HFF-Myc (cell line): ENCODE measurements at places on chromosomes 7 and 10.

- no peak for DNase-seq
Measured at GRCh38 chr7:112069879-112070321, 136.3 kb downstream of the DOCK4 start.

- no peak for DNase-seq
Measured at GRCh38 chr7:158587162-158588084, at the start of gene PTPRN2. Gene PTPRN2 (minus strand): TSS chr7:158587823.

DNA sequence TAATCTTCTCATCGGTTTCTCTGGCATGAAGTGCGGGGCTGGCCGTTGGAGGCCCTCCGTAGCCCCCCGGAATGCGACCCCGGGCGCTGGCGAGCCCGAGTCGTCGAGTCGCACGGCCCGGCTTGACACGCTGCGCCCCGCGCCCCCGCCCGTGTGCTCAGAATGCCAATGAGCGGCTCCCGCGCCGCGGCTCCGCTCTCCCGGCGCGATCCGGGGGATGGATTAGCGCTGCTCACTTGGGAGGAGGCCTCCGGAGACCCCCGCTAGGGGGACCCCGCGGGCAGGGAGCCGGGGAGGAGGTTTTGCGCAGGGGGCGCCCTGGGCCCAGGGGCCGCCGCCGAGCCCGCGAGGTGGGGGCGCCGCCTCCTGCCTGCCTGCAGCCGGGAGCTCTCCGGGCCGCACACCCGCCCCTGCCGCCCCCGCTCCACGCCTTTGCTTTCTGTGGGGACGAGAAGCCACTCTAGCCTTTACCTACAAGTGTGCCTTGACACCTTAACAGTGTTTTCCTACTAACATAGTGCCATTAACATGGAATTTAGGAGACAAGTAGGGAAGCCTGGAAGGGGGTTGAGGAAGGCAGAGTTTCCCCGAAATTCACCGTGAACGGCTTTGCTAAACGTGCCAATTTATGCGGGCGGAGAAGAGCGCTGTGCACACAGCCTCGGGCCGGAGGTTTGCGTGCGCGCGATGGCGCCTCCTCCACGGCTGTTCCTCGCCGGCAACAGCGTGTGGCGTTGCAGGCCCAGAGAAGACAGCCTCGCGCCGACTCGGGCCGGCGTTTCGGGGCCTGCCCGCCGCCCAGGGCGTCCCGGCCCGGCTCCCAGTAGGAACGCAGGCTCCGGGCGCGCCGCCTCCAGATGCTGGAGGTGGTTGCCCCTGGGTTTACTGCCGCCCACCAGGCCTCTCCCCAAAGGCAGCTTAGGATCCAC lies 7.1 kb downstream of the SHH start:
- no peak for DNase-seq

DNA sequence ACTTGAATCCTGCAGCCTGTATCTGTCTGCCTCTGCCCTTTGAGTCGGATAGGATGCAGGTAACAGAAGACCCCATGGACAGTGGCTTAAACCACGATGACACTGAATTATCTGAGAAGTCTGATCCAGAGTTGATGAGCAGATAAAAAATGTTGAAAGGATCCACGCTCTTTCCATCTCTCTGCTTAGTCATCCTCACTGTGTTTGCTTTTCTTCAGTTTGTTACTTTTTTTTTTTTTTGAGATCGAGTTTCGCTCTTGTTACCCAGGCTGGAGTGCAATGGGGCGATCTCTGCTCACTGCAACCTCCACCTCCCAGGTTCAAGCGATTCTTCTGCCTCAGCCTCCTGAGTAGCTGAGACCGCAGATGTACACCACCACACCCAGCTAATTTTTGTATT lies 36.9 kb upstream of the GOLGA7B start:
- DNase-seq: no peak

DNA sequence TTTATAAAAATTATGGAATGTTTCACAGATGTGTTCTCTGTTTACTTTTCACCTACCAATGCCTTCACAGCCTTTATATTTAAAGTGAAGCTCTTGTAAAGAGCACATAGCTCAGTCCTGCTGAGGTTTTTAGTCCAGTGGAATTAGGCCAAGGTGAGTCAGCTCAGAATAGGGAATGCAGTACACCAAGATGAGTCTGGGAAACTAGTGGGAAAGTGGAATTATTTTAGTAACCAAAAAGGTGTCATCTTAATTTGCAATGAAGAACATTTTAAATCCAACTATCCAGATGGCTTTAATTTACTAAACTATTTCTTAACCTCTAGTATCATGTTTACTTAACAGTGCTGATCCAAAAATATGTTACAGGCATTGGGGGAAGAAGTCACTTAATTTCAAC lies 236.3 kb upstream of the CTBP2 start:
- DNase-seq: peak; percentile 26

- DNase-seq: no peak
Measured at GRCh38 chr7:31028417-31028992, 23.6 kb upstream of the ADCYAP1R1 start.

- no peak for DNase-seq
Measured at GRCh38 chr7:107039199-107039900, 5.2 kb upstream of the PRKAR2B start.

DNA sequence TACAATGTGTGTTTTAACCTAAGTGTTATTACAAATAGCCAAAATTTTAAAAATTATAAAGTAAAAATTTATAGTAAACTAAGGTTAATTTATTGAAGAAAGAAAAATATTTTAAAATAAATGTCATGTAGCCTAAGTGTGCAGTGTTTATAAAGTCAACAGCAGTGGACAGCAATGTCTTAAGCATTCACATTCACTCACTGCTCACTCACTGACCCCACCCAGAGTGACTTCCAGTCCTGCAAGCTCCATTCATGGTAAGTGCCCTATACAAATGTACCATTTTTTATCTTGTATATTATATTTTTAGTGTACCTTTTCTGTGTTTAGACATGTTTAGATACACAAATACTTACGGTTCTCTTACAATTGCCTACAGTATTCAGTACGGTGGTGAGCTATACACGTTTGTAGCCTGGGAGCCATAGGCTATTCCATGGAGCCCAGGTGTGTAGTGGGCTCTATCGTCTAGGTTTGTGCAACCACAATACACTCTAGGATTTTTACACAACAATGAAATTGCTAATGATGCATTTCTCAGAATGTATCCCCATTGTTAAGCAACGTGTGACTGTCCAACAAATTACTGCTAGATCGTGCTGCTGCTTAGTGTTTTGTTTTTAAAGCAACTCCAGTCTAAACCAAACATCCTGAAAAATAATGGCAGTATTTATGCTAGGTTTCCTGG lies 108.9 kb upstream of the NAMPT start:
- no peak for DNase-seq

GRCh38 chr7:154167051-154167450 lies 114.9 kb downstream of the DPP6 start:
- no peak for DNase-seq

DNA sequence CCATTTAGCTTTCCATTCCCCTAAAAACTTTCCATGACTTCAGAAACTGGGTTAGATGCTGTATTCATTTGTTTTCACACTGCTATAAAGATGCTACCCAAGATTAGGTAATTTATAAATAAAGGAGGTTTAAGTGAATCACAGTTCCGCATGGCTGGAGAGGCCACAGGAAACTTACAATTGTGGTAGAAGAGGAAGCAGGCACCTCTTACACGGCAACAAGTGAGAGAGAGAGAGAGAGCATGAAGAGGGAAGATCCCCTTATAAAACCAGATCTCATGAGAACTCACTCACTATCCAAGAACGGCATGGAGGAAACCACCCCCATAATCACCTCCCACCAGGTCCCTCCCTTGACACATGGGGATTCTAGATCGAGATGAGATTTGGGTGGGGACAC lies 336.8 kb downstream of the TFEC start:
- DNase-seq: no peak

DNA sequence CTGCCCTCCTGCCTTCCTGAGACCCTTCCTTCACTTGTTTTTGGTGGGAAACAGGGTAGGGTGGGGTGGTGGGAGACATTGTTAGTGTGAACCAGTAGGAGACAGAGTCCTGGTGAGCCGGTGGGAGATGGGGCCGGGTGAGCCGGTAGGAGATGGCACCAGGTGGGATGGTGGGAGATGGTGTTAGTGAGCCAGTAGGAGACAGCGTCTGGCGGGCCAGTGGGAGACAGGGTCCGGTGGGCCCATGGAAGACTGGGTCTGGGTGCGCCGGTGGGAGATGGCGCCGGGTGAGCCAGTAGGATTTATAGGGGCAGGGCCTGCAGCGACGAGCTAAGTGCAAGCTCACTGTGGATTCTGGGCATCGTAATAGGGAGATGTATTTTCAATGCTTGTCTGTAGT lies 116.8 kb downstream of the TRRAP start:
- DNase-seq: no peak

DNA sequence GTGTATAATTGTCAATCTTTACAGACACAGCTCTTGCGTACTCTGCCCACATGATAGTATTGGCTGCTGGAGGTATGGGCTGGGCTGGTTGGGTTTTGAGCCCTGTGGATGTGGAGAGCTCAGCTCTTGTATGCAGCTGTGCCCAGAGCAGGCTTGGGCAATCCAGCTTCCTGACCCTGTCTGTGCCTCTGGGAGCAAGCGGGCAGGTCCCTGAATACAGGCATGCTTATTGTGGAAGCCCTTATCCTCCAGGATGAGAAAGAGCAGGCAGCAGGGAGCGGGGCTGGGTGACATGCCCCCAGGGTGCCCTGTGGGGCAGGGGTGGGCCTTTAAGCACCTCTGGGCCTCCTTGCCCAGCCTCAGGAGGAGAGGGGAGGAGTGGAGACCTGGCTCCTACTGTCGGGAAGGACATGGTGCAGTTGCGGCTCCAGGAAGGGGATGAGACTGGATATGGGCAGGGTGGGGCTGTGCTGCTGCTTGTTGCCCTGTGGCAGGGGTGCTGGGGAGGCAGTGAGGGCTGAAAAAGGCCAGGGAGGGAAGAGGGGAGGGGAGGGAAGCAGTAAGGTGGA lies 32.7 kb upstream of the SH2D4B start:
- no peak for DNase-seq

DNA sequence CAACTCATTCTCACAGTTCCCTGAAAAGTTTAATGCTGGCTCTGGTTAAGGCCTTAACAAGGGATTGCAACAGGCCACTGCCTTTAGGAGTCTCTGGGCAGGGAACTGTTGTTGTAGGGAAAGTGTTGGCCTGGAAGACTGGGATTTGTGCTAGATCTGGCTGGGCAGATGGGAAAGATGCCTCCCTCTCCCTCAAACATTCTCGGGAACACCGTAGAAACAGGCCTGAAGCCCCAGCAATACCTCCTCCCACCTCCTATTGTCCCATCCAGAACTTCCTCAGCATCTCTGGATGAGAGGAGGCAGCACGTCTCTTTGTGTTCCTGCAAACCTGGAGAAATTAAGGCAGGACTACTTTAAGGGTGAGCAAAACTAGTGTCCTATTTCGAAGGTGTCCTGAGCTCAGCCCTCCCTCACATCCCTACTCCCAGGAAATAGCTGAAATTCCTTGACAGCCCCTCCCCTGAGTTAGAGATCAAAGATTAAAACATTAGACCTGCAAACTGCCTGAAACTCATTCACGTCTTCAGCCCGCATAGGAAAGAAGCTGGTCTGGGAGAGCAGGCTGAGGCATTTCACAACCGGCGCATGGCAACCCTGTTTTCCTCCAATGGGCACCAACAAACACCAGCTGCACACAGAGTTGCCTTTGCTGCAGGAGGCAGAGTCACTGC lies 10.9 kb upstream of the MAP3K8 start:
- DNase-seq: no peak

DNA sequence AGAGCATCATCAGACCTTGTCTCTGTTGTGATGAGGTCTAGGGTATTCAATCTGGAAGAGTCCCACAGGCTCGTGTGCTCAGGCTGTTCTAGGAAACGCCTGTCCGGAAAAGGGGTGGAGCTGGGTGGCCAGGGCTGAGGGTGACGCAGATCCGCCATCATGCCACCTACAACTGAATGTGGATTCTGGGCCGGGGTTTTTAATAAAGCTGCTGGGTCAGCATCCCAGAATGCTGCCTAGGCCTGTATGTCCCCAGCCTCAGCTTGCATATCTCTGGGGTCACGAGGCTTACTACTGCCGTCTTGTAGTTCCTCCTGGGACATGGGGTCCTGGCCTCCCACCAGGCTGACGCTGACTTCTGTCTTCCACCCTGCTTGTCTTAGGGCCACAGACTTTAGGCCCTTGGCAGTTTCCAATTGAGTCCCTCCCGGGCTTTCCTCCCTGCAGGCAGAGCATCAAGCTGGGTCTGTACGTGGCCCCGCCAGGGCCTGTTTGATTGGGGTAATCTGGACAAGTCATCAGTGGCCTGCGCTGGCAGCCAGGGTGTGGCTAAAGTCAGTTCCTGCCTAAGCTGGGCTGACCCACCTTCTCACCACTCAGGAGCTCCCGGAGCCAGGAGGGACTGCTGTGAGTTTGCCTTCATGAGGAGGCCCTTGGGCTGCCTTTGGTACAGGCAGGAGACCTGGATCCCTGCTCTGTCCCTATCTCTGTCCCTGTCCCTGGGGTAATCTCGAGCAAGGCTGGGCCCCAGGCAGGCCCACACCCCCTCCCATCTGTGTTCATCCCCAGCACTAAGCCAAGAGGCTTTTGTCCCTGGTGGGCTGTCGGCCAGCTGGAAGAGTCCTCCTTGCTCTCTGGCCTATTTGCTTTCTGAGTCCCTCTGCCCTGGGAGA lies 79.9 kb downstream of the ZMIZ1 start:
- no peak for DNase-seq

DNA sequence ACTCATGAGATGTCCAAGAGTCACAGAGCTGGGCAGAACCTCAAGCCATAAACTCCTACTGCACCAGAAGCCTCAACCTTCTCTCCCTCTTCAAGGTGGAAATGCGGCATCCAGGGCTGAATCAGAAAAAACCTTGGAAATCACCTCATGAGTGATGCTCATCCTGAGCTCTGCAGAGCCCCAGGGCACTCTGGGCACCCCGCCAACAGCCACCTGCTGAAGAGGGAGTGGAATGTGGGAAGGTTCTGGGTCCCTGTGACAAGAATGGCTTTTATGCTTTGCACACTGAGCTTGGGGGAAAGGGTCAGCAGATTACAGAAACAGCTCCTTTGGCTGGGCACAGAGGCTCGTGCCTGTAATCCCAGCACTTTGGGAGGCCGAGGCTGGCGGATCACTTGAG lies 18.8 kb downstream of the NUDT1 start:
- no peak for DNase-seq
